Stimulated activated CD8-positive, alpha-beta memory T cell treated with anti-CD3 and anti-CD28 coated beads, Interleukin-4, amount 100 ng/mL, for 4 hours (primary cell): ENCODE measurements at places on chromosomes 16 and 17.

GRCh38 chr17:67421869-67422273, 44.8 kb downstream of the PITPNC1 start:
- DNase-seq: peak; percentile 24

GRCh38 chr17:43418441-43419374, 19.9 kb downstream of the ARL4D start:
- no peak for DNase-seq

- no peak for DNase-seq
Measured at GRCh38 chr16:46613352-46613751, 7.8 kb downstream of the SHCBP1 start.

- no peak for DNase-seq
Measured at GRCh38 chr17:81667754-81668153, 1.2 kb downstream of the CCDC137 start.

- DNase-seq: no peak
Measured at GRCh38 chr17:44384823-44385286, 4.6 kb downstream of the ITGA2B start.

DNA sequence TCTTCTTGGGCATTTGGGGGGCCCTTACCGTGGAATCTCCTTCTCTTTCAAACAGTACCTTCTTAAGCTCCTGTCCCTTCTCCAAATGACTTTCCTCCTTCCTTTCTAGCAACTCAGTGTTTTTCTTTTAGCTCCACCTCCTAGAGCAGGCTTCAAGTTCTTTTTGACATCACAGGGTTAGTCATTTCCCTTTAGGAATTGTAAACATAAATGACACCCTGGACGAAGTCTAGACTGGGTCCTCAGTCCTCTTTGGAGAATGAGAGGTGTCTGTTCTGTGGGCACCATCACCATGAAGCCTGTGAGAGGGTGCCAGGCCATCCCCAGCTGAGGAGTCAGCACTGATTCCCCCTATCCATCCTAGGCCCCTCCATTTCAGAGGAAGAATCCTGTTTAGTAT, 94.7 kb downstream of the SALL1 start:
- no peak for DNase-seq

GRCh38 chr16:86335266-86336172, 174.8 kb upstream of the FOXF1 start:
- DNase-seq: no peak

DNA sequence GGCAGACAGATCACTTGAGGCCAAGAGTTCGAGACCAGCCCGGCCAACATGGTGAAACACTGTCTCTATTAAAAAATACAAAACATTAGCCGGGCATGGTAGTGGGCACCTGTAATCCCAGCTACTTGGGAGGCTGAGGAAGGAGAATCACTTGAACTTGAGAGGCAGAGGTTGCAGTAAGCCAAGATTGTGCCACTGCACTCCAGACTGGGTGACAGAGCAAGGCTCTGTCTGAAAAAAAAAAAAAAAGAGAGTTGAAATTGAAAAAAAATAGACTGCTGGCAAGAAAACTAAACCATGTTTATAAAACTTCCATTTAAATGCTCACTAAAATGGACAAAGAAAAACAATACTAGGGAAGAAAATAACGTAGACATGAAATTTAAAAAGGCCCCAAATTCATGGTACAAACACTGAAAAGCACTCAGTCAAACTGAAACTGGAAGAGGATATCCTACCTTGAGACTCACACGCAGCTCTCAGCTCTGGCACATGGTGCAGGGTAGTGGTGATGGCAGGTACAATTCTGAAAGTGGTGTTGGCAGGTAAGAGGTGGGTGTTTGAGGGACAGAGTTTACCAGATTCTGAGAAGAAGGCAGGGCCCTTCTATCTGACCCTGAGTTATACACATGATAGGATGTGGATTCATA, 19.3 kb downstream of the CNTROB start:
- no peak for DNase-seq

DNA sequence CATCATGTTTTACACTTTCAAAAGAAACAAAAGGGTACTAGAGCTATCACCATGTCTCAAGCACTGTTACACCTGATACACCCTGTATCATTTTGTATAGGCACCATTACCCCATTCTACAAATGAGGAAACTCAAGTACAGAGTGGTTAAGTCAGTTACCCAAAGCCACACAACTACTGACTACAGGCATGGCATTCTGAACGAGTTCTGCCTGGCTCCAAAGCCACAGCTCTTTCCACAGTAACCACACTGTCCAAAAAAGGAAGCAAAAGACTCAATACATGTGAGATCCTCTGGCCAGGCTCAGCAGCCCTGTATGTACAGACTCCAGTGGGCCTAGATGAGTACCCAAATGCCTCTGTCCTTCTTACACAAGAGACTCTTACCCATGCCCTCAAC, 4.7 kb downstream of the DYNC1LI2 start:
- DNase-seq: no peak

DNA sequence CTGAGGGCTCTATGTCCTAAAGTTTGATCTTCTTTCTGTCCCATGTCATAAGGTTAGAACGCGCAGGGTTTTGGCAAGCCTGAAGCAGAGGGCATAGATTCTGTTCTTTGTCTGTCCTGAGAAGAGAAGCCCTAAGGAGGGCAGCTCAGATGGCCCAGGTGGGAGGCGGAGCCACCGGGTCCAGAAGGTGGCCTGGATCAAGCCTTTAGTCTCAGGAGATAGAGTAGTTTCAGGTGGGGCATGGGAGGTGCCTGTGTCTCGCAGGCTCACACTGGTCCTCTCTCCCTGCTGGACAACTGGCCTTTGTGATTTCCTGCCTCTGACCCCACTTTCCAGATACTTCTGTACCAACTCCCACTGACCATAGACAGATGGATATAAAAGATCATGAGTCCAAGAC, 44.2 kb upstream of the DNAJA2 start:
- no peak for DNase-seq

DNA sequence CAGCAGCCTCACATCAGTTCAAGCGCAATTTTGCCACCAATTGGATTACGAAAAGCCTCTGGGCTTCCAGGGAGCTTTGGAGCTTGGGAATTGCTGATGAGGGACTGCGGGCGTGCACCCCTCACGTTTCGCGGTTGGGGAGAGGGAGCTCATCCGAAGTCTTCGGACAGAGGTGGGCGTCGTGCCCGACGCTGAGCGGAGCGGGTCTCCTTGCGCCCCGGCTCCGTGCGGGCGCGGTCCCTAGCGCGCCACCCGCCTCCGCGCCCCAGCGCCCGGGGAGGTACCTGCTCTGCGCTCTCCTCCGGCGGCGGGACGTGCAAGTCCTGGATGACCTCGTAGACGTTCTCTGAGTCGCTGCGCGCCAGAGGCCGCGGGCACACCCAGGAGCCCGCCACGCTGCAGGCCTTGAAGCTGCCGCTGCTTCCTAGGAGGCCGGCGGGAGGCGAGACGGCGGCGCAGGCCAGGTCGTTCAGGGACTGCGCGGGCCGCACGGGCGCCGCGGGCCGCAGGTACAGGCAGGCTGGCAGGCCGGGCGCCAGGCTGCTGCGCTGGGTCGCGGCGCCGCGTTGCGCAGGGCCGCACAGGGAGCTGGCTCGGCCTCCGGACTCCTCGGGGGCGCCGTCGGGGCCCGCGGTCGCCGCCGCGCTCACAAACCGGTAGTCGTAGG, 3.2 kb downstream of the ARHGAP27 start:
- DNase-seq: no peak

GRCh38 chr16:26644912-26645543, 421.7 kb upstream of the C16orf82 start:
- DNase-seq: no peak

GRCh38 chr16:30761427-30761927, 385 bp downstream of the CFAP119 start:
- peak; percentile 30 for DNase-seq

DNA sequence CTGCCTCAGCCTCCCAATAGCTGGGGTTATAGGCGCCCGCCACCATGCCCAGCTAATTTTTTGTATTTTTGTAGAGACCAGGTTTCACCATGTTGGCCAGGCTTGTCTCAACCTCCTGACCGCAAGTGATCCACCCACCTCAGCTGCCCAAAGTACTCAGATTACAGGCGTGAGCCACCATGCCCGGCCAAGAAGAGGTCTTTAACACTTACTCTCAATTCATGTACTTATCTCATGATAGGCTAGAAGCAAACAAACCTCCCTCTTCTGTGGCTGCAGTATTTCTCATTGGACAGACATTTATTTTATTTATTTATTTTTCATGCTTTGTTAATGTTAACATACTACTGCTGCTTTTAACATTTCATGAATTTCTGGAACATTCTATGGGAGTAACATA, 7.0 kb upstream of the NT5C start:
- DNase-seq: no peak

- DNase-seq: no peak
Measured at GRCh38 chr17:49069585-49070273, 62.8 kb upstream of the B4GALNT2 start.

GRCh38 chr17:44037471-44037870, 22.7 kb upstream of the TMEM101 start:
- no peak for DNase-seq

DNA sequence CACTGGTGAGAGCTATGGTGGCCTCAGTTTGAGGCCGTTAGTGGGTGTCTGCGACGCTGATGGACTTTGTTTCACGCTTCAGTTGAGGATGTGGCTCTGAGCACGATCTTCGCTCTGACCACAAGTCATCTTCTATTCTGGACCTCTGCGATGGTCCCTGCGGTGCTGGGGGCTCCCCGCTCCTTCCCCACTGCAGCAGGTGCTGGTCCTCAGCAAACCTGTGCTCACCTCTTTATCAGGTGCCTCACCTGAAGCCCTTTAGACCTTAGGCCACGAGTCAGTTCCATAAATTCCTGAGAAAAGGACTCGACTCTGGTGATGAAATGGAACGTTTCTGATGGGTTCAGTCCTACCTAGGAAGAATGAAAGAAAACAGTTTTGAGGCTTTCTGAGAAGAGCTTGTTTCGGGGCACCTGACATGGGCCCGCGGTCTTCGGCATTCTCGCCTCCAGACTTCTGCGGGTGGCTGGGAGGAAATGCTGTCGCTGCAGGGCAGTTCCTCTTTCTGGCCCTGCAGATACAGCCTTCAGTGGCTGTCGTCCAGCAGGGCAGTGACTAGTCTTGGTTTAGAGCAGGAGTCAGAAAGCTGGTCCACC, 4.7 kb downstream of the KCTD5 start:
- DNase-seq: no peak

DNA sequence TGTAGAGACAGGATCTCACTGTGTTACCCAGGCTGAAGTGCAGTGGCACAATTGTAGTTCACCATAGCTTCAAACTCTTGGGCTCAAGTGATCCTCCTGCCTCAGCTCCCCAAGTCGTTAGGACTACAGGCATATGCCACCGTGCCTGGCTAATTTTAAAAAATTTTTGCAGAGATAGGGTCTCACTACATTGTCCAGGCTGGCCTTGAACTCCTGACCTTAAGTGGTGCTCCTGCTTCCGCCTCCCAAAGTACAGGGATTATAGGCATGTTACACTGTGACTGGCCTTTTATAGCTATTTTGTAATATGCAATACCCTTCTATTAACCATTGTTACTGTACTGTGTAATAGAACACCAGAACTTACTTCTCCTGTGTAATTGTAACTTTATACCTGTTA, 139.3 kb upstream of the ZNF267 start:
- no peak for DNase-seq

DNA sequence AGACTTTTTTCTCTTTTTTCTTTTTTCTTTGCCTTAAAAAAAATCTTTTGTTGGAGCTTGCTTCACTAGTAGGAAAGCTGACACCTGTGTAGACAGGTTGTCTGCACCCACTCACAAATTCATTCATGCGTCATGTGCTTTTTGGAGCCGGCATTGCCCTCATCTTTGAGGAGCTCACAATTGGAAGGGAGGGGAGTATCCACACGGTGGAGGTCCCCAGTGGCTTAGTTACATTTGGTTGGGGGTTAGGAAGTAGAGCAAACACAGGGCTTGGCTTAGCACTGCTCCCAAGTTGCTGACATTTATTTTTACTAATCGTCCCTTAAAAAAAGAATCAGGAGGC, 18.7 kb upstream of the MEIOB start:
- DNase-seq: no peak

DNA sequence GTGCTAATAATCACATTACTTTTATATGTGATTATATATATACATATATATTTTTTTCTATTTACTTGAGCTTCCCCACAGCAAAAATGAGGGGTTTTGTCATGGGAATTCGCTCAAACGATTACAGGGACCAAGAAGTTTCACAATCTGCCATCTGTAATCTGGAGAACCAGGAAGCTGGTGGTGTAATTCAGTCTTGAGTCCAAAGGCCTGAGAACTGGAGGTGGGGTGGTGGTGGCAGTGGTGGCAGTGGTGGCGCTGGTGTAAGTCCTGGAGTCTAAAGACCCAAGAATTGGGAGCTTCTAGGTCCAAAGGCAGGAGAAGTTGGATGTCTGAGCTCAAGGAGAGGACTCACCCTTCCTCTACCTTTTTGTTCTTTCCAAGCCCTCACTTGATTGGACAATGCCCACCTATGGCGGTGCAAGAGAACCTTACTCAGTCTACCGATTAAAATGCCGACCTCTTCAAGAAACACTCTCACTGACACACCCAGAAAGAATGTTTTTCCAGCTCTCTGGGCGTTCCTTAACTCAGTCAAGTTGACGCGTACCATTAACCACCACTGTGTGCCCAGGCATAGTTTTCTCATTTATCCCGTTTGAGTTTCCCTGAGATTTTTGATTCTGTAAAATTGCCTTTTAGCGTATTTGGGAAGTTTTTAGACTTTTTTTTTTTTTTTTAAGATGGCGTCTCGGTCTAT, 31.9 kb downstream of the POLR2A start:
- no peak for DNase-seq

DNA sequence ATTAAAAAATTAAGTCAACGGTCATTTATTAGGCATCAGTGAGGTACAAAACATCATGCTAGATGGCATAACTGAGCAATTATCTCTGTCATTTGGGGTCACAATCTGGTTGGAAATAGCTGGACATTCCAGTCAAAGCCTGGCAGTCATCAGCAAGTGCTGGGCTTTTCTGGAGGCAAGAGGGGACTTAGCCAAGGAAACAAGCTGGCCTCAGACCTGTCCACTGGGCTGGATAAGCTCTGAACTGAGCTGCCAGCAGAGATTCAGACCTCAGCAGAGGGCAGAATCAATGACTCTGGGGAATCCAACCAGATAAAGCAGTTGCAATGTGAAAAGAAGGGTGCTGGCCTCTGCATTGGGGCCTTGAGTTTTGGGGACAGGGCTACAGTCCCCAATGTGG, 161.9 kb upstream of the NOL11 start:
- no peak for DNase-seq
